Activated CD4-positive, alpha-beta T cell treated with anti-CD3 and anti-CD28 coated beads, Interleukin-2, amount 10 ng/mL, durations not matched to agents 24 days and 14 days (primary cell): ENCODE measurements at places on chromosomes 7 and 10. TPM values are rescaled to one million over a fixed set of nuclear protein-coding genes. Genes with fewer than 3 reads are reported as not detected.
A peak's percentile ranks its signal among the peaks of the same experiment; 100 is the strongest.

DNA sequence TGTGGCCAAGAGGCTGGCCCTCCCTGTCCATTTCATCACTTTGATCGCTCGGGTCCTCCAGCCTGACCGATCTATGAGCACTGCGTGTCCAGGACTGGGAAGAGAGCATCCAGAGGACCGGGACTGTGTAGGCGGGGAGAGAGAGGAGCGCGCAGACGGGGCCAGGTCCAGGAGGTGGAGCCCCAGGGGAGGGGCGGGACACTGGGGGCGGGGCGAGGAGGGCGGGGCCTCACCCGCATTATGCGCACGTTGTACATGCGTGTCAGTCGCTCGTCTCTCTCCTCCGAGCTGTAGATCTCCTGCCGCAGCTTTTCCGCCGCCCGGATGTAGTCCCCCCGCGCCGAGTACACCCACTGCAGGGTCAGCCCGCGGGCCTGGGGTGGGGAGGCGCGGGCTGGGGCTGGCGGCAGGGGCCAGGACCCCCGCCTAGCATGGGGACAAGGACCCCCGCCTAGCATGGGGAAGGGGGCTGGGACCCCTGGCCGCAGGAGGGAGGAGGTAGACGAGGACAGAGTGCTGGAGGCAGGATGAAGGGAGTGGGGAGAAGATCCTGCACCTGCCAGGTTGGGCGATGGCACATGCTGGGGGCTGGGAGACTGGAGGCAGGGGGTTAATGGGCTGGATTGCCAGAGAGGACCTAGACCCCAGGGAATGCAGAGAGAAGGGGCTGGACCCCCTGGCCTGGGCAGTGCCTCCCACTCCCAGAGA lies 14.3 kb downstream of the MOSPD3 start:
- no peaks in the 10 kb centered on the region for H3K27me3 ChIP-seq
- H3K4me1 ChIP-seq: peaks cover 42% of the 10 kb centered on the region
- peak; percentile 94 for DNase-seq
- H3K27ac ChIP-seq: peak overlapping the region; percentile 76

DNA sequence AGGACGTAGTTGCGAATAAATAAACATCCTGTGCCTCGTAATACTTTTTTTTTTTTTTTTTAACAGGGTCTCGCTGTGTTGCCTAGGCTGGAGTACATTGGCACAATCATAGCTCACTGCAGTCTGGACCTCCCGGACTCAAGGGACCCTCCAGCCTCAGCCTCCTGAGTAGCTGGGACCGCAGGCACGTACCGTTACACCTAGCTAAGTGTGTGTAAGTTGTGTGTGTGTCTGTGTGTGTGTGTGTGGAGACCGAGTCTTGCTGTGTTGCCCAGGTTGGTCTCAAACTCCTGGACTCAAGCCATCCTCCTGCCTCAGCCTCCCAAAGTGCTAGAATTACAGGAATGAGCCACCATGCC lies 573 bp upstream of the PON2 start:
- no peaks in the 10 kb centered on the region for H3K36me3 ChIP-seq
- H3K27me3 ChIP-seq: peaks cover 9% of the 10 kb centered on the region
- peaks cover 11% of the 10 kb centered on the region for H3K4me1 ChIP-seq
- peak overlapping the region; percentile 58 for H3K27ac ChIP-seq
- DNase-seq: no peak
- H3K4me3 ChIP-seq: peak overlapping the region; percentile 87

DNA sequence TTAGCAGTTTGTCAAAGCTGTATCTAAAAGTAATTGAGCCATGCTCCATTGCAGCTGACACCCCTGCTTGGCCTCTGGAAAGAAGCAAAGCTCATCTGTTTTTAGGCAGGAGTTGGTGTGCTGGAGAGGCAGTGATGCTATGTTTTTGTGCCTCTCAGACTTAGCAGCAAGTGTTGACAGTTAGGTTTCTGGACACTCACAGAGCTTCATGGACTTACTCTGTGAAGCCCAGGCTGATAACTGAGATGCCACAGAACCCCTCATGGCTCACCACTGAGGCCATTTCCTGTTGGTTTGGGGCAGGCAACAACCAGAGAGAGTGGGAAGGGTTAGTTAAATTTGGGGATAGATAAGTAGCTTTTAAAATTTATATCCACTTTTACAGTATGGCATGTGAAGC lies 59.8 kb downstream of the BTAF1 start:
- peak overlapping the region; percentile 36 for H3K27ac ChIP-seq
- peaks cover 29% of the 10 kb centered on the region for H3K4me1 ChIP-seq
- peaks cover 69% of the 10 kb centered on the region for H3K36me3 ChIP-seq
- no peaks in the 10 kb centered on the region for H3K27me3 ChIP-seq
- DNase-seq: no peak

DNA sequence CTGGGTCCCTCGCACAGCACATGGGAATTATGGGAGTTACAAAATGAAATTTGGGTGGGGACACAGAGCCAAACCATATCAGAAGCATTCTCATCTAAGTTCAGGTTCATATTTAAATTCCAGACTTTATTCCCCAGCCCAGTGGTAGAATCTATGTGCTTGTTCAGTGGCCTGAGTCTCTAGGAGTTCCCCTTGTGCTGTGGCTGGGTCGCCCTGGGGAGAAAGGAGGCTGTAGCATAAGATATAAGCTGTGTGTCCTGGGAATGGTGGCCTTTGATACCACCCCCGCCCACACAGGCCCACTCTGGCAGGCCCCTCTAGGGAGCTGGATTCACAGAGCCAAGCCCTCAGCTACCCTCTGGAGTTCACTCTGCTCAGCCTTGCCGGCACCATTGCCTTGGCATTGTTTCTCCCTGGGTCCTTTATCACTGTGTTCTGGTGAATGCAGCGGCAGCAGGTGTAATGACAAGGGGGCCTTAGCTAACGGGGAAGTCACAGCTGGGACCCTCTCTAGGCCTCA lies 64.2 kb downstream of the MINDY4 start:
- no peaks in the 10 kb centered on the region for H3K4me1 ChIP-seq
- peaks cover 2% of the 10 kb centered on the region for H3K36me3 ChIP-seq
- H3K27ac ChIP-seq: no peak overlapping the region
- DNase-seq: no peak
- no peaks in the 10 kb centered on the region for H3K27me3 ChIP-seq

GRCh38 chr7:137086896-137087295 lies 218.4 kb downstream of the CHRM2 start:
- no peaks in the 10 kb centered on the region for H3K4me1 ChIP-seq
- no peak for DNase-seq
- H3K27me3 ChIP-seq: no peaks in the 10 kb centered on the region
- no peak overlapping the region for H3K4me3 ChIP-seq

- H3K4me3 ChIP-seq: no peak overlapping the region
- H3K27me3 ChIP-seq: no peaks in the 10 kb centered on the region
- no peaks in the 10 kb centered on the region for H3K36me3 ChIP-seq
- DNase-seq: no peak
- H3K27ac ChIP-seq: no peak overlapping the region
Measured at GRCh38 chr10:36182179-36182566, 540.1 kb upstream of the FZD8 start.

- no peak overlapping the region for H3K27ac ChIP-seq
- H3K4me3 ChIP-seq: no peak overlapping the region
- H3K4me1 ChIP-seq: peaks cover 6% of the 10 kb centered on the region
- H3K27me3 ChIP-seq: no peaks in the 10 kb centered on the region
- H3K36me3 ChIP-seq: peaks cover 6% of the 10 kb centered on the region
Measured at GRCh38 chr10:74418285-74418872, 267.4 kb downstream of the ADK start.

- H3K27me3 ChIP-seq: no peaks in the 10 kb centered on the region
- no peaks in the 10 kb centered on the region for H3K4me1 ChIP-seq
- H3K4me3 ChIP-seq: no peak overlapping the region
- H3K36me3 ChIP-seq: no peaks in the 10 kb centered on the region
- no peak overlapping the region for H3K27ac ChIP-seq
Measured at GRCh38 chr7:138354066-138354465, 106.0 kb upstream of the TRIM24 start.

DNA sequence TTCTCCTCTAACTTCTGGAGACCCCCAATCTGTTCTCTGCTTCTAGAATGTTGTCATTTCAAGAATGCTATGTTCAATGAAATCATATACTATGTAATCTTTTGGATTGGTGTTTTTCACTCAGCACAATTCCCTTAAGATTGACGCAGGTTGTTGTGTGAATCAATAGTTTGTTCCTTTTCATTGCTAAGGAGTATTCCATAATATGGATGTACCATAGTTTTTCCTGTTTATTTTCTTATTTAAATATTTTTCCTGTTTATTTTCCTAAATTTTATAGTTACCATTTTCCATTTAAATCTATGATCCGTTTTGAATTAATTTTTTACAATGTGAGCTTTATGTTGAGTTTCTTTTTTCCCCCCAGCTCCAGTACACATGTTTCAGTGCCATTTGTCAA lies 604.5 kb downstream of the SUGCT start:
- H3K27me3 ChIP-seq: peaks cover 1% of the 10 kb centered on the region
- H3K4me3 ChIP-seq: no peak overlapping the region

PPP3CB gene
- total RNA-seq: 42.5 and 43.6 TPM in 2 replicates

ABCC2 gene
- 0.73 and 1.3 TPM in 2 replicates for total RNA-seq

CYP2C19 gene
- 0.33 TPM in 1 of 2 replicates, not detected in the other for total RNA-seq

CALHM1 gene
- total RNA-seq: not detected in 2 replicates

FXYD4 gene
- total RNA-seq: not detected in 2 replicates

SNCG gene
- 0.44 TPM in 1 of 2 replicates, not detected in the other for total RNA-seq
